ENCODE measurements at places on chromosomes 3 and 15.

DNA sequence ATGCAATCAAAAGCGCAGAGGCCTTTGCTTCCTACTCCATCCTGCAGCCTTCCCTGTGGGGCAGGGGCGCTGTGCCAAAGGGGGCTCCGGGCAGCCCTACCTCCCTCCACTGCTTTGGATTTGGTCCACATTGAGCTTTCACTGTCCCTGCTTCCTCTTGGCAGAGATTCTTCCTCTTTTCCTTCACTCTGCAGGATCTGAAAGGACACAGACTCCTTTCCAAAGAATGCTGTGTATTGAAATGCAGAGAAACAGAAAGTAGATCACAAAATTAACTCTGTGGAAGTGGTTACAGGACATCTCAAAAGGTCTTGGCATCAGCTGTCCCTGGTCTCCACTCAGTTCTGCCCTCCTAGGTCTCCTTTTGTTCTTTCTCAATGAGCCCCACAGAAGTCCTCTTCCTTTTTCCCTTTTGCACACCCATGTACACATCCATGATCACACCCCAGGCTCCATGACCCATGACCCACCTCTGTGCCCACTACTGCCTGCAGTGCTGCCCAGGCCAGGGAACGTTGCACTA, 64.1 kb downstream of the CCR1 start:
- DNase-seq, result no peak

GRCh38 chr3:160464321-160464720, 14.7 kb upstream of the TRIM59 start:
- no peak for DNase-seq

GRCh38 chr15:55992769-55993110, 672 bp downstream of the NEDD4 start:
- DNase-seq, result no peak

DNA sequence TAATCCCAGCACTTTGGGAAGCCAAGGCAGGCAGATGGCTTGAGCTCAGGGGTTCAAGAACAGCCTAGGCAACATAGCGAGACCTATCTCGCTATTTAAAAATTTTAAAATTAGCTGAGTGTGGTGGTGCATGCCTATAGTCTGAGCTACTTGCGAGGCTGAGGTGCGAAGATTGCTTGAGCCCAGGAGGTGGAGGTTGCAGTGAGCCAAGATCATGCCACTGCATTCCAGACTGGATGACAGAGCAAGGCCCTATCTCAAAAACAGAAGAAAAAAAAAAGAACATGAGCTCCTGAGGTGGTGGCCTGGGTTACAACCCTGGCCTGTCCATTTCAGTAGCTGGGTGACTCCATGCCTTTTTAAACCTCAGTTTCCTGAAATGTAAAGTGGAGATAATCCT, 7.2 kb downstream of the DNASE1L3 start:
- DNase-seq, result no peak

DNA sequence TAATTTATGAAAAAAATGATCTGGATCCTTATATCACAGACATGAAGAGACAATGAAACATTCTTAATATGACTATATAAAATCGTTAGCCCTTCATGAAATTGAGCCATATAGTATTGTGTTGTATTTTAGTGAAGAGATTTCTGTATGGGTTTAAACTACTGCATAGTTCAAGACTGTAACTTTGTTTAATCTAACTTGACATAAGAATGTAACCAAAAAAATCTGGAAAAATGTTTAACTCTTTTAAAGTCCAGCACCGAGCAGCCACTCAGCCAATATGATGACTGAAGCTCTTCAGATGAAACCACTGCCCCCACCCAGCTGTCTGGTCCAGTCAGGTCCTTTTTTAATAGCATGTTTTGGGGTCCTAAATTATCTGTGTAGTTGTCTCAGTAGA, 4.9 kb downstream of the NANOGP8 start:
- no peak for DNase-seq

DNA sequence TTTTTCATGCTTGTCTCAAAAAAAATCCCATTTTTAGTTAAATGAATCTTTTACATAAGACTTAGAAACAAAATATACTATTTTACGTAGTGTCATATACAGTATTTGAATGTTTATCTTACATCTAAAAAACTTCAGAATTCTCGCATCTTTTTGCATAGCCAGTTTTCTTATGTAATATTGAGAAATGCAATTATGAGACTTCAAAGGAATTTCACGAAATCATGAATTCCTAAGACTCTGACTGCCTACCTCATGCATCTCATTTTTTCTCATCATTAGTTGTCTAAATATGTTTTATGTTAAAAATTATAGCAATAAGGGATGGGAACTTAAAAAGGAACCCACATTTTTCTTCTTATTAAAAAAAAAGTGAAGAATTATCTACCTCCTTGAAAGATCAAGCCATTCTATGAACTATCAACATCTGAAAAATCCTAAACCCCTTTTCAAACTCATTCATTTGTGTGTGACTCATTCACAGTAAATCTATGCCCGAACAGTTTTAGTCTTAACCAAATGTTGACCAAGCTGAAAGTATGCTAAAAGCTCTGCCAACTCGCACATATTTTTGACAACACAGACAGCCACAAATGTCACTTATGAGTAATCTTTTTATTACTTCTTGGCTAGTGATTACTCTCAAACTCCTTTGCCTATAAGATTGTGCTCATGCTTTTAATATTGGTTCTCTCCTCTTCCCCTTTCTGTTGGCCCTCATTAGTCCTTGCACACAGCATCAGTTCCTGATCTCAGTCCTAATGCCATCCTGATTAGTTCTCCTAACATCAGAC, 115.9 kb downstream of the DCLK3 start:
- DNase-seq, result no peak

DNA sequence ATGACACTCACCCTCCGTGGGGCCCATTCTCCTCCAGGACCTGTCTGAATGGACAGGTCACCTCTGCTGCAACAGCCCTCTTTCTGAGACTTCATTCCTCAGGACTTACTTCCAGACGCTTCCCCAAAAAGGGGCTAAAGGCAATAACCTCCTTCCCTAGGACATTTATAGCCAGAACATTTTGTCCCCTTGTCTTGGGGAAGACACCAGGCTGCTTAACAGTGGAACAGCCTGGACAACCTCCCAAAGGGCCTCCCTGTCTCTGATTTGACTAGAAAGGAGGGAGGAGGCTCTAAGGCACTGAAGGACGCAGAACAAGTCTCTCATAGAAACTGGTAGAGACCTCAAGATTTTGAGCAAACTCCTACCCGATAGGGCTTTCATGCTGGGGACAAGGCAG, 32.7 kb downstream of the ADCY5 start:
- no peak for DNase-seq

DNA sequence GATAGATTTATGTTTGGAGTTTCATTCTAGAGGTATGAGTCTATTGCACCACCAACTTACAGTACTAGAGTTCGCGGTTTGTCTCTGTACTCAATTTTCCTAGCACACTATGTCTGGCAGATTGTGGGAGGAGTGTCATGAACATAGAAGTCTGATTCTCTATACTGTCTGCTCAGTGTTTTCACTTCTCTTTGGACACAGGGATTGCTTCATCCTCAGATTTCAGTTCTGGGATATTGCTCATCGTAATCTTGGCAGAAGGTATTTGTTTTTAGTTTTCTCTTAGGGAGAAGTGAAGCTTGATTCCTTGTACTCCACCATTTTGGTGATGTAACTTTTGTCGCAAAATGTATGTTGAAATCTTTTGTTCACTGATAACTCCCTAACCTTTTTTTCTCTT, 27.8 kb upstream of the AZI2 start:
- DNase-seq, result no peak

GRCh38 chr3:9721015-9721699, 10.4 kb upstream of the BRPF1 start:
- no peak for DNase-seq

DNA sequence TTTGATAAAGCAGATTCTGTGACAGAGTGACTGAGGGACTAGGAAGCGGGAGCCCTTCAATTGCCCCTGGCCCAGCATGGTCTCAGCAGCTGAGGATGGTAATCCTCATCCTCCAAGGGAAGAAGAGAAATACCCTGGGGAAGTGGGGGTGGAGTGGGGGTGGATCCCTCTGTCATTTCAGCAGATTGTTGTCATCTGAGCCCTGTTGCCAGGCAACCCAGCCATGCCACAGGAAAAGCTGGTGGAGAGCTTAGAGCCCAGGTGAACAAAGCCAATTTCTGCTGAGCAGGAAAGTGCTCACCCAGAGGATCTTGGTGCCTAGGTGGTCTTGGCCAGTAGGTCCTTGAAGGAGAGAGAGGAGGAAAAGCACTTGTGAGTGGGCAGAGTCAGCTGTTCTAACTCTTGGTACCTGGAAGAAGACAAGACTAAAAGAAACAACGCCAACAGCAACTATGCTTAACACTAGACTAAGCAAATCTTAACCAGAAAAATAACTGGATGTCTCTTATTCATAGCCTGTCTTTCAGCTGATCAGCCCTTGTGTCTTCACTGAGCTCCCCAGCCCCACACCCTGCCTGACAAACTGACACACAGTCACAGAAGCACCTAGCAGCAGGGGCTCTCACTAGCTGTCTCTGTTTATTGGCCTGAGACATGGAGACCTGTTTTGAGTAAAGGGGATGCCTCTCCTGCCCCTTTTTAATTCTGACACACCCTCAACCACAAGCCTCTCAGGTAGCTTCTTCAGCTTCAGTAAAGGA, 40.1 kb upstream of the DCLK3 start:
- DNase-seq, result peak; percentile 27

DNA sequence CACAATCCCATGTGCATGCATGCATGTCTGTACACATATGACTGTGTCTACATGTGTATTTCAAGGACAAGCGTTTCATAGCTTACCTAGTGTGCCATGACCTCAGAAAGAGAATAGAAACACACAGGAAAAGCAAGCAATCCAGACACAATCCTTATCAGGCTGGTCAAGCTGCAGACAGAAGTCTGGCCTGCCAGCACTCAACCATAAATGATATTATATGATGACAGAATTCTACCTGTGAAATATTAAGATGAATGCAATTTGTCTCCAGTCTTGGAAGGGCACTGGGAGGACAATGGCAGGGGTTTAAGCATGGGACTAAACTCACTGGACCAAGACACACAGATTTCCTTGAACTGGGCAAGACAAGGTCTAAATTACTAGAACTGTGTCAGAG, 50.9 kb upstream of the ARL6 start:
- DNase-seq, result no peak

DNA sequence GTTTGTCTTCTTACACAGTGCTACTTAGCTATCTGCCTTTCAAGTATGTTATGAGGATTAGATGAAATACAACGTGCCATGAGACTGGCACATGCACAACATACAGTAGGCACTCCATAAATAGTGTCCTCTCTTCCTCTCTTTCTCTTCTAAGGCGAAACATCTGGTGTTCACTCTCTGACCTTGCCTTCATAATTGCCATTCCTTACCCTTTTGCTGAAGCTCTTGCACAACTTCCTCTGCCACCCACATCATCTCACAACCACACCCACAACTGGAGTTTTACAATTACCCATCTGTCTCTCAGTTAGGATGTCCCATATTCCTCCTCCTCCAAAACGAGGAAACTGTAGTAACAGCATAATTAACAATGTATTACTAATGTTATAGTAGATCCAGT, 26.4 kb upstream of the ACP3 start:
- DNase-seq, result no peak

- no peak for DNase-seq
Measured at GRCh38 chr3:45552031-45552793, 42.3 kb upstream of the LIMD1 start.

DNA sequence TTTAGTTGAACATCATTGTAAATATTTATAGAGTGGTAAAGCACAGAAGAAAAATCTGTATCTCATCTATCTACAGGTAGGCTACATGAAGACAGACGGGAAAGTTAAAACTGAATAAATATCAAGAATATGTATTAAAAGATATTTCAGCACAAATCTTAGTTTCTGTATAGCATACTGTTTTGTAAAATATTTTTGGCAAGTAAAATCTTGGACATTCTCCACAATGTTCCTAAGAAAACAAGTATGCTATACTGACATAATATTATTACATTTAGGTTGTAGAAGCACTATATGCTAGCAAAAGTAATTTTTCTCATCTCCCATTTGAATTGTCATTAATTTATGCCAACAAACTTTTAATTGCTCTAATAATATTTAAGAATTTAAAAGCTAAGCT, 326.4 kb upstream of the ARL6 start:
- DNase-seq, result no peak

DNA sequence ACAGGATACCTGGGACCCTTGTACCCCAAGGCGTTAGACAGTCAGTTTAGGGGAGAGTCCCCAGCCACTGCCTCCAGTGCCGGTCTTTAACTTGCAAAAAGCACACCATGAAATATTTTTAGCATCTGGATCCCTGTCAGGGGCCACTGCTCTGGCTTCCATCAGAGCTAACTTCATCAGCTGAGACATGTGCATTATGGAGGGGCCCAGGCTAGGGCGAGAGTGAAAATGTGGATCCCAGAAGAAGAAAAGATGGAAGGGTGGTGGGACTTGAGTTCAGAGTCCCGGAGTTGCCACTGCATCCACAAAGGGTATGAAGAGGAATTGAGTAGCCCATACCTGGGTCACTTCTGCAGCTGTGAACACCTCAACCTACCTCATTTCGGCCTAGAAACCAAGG, 23.5 kb upstream of the SPATA12 start:
- no peak for DNase-seq

DNA sequence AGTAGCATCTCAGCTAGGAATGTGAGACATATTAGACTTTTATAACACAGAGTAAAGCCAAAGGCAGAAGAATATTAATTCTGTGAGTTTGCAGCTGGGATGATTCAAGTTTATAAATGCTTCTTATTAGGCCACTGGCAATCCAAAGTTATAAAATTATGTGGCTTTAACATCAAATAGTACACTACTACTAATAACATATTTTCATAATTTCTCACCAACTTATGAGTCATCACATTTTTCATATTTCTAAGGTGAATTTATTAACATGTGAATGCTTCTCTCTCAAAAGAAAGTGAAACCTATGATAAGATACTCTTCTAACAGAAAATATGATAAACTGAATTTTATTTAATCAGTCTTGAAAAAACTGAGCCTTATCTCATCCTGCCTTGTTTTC, 1348.2 kb upstream of the ALCAM start:
- no peak for DNase-seq

DNA sequence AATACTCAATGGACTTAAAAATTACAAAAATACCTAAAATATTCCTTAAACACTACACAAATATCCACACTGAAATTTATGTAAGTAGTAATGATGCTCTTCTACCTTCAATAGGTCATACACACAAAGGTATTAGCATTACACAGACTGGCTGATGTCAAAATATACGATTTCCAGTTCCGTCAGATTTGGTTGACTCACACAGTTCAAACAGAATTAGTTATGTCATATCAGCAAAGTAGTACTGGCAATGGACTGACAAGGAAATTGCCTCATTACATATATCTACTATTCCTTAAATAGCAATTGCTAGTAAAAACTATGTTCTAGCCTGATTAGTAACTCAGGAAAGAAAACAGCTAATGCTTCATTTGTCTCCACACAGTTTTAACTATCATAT, 70.8 kb downstream of the ADAM10 start:
- no peak for DNase-seq
